ENCODE measurements at places on chromosomes 3 and 15. TPM values are rescaled to one million over a fixed set of nuclear protein-coding genes. Genes with fewer than 3 reads are reported as not detected.

RPS27L gene
- total RNA-seq, result 221 TPM

SPTBN5 gene
- total RNA-seq, result 0.39 TPM

TM6SF1 gene
- total RNA-seq, result 0.78 TPM

SLC28A2 gene
- total RNA-seq, result not detected

CKMT1A gene
- total RNA-seq, result not detected

SORD gene
- 23.1 TPM for total RNA-seq

PRKCD gene
- total RNA-seq, result 27.3 TPM

ATG3 gene
- total RNA-seq, result 80.4 TPM

DCLK3 gene
- total RNA-seq, result not detected

- H3K4me3 ChIP-seq, result no peak overlapping the region
- no peak for DNase-seq
- H3K36me3 ChIP-seq, result no peaks in the 10 kb centered on the region
- no peak overlapping the region for H3K27ac ChIP-seq
Measured at GRCh38 chr3:187572441-187572840, 97.8 kb downstream of the SST start.

DNA sequence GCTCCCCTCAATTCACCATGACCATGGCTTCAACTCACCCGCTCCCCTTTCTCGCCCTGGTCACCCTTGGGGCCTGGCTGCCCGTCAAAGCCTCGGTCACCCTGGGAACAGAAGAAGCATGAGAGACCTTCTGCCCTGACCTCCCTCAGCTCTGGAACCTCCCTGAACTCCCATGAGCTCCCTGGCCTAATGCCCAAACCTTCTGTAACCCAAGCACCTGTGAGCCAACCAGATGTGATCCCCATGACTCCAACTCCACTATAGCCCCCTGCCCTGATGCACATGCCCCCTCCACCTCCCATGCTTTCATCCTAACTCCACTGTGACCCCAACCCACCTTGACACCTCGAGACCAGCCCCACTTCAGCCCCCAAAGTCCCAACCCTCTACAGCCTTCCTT lies 3.5 kb upstream of the UCN2 start:
- no peaks in the 10 kb centered on the region for H3K36me3 ChIP-seq
- no peak for DNase-seq
- H3K4me3 ChIP-seq, result no peak overlapping the region
- H3K27ac ChIP-seq, result no peak overlapping the region

DNA sequence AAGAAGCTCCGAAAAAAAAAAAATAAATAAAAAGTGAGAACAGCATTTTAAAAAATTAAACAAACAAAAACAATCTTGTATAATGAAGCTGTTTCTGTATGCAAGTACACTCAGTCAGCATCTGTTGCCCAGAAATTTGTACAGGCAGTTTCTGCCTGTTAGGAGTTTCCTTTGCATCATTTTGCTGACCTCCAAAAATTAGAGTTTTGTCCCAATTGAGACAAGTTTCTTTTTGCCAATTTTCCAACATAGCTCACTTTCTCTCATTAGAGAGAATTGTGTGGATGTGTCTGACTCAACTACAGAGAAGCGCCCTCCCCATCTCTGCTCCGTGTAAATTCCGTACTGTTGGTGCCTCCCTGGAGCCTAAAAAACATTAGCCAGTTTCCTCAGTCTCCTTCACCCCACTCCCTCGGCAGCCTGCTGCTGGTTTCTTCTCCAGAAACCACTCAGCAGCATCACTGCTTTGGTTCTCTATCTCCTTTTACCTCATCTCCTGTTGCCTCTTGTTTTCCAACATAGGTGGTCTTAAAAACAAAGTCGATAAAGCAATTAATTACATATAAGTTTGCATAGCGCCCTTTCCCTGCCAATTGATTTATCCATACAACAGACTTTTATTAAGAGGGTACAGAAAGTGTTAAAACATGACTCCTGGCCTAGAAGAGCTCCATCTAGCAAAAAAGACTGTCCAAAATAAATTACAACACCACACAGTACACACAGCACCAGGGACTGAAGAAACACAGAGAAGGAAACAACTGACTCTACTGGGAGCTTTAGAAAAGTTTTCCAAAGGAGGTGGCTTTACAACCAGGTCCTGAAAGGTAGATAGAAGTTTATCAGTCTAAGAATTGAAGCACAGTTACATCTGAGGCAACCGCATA lies 286.7 kb downstream of the SHOX2 start:
- H3K27me3 ChIP-seq, result no peaks in the 10 kb centered on the region
- no peaks in the 10 kb centered on the region for H3K4me1 ChIP-seq
- no peak overlapping the region for H3K4me3 ChIP-seq
- no peaks in the 10 kb centered on the region for H3K36me3 ChIP-seq
- H3K27ac ChIP-seq, result no peak overlapping the region

- no peak for DNase-seq
- peaks cover 17% of the 10 kb centered on the region for H3K4me1 ChIP-seq
- no peaks in the 10 kb centered on the region for H3K27me3 ChIP-seq
- no peak overlapping the region for H3K4me3 ChIP-seq
Measured at GRCh38 chr15:66720206-66721010, 18.4 kb downstream of the SMAD6 start.

DNA sequence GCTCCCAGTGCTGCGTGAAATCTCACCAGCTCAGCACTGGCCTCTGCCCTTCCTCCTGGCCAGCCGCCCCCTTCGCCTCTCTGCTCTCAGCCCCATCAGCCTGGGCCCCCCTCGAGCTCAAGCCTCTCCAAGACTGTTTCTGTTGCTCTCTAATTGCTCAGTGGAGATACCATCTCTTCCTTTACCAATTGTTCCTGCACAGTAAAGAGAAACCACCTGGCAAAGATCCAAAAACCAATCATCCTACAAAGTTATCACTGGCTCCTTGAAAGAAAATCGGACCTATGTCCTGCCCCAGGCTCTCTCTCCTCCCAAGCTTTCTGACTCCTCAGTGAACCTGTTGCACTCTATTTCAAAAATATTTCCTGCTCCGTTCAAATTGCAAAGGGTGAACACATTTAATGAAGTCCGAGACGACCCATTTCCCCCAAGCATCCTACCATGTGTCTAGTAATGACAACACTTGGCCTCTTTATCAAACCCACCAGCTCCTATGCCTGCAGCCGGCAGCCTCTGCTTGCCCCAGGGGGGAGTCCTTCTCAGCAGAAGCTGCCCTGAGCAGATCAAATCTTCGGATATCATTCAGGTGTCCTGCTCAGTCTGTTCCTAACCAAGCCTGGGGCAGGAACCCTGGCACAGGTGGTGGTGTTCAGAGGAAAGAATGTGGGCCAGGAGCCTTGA lies 53.7 kb upstream of the FAM174B start:
- H3K4me1 ChIP-seq, result no peaks in the 10 kb centered on the region
- no peak for DNase-seq
- H3K27me3 ChIP-seq, result peaks cover 3% of the 10 kb centered on the region
- H3K27ac ChIP-seq, result no peak overlapping the region
- H3K36me3 ChIP-seq, result no peaks in the 10 kb centered on the region

DNA sequence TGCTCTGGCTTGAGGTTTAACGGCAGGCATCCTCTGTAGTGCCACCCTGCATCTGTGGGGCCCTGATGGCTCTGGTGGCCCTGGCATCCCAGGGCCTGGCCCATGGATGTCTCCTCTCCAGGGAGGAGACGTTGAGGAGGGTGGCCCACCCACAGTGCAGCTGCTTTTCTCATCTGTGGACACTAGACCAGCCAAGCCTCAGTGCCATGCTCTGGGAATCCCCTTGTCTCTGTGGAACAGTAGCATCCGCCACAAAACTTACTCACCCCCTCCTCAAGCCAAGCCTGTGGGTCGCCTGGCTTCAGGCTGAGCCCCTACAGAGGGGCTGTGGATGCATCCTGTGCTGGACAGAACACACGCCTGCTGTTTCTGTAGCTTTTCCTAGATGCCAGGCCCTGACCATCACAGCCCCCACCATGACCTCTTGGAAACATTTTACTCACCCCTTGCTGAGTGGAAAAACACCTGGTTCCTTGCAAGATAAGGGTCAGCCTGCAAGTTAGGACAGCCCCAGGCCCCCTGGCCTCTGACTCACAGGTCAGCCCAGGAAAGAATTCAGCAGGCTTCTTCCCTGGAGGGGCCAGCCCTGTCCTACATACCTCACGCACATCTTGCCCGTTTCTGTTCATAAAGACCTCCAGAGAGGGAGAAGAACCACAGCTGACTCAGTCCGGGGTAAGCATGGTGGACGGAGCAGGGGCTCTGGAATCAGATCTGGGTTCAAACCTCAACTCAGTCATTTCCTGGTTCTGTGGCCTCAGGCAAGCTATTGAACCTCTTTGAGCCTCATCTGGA lies 19.0 kb downstream of the PAK6 start:
- DNase-seq, result no peak
- peaks cover 7% of the 10 kb centered on the region for H3K27me3 ChIP-seq
- H3K36me3 ChIP-seq, result no peaks in the 10 kb centered on the region
- H3K4me3 ChIP-seq, result no peak overlapping the region
- peaks cover 7% of the 10 kb centered on the region for H3K4me1 ChIP-seq

GRCh38 chr3:37163262-37164015 lies 10.9 kb downstream of the LRRFIP2 start:
- no peaks in the 10 kb centered on the region for H3K36me3 ChIP-seq
- H3K27ac ChIP-seq, result no peak overlapping the region
- H3K27me3 ChIP-seq, result no peaks in the 10 kb centered on the region
- peaks cover 14% of the 10 kb centered on the region for H3K4me1 ChIP-seq

DNA sequence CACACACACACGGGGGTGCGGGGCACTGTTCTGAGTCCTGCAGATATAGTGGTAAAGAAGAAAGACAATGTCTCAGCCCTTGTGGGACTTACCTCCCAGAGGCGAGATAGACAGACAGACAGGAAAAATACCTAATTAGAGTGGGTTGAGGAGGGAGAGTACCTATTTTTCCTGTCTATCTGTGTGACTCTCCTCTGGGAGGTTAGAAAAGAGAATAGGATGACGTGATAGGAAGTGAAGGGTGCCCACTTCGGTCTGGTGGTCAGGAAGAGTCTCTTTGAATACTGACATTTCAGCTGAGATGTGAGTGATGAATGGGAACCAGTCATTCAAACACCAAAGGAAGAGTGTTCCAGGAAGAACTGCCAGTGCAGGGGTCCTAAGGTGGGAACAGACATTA lies 4.1 kb upstream of the APOD start:
- DNase-seq, result no peak
- no peaks in the 10 kb centered on the region for H3K36me3 ChIP-seq

GRCh38 chr15:45497261-45497660 lies 25.3 kb downstream of the SLC30A4 start:
- H3K27ac ChIP-seq, result no peak overlapping the region
- H3K4me3 ChIP-seq, result no peak overlapping the region
- H3K36me3 ChIP-seq, result no peaks in the 10 kb centered on the region
- DNase-seq, result no peak

DNA sequence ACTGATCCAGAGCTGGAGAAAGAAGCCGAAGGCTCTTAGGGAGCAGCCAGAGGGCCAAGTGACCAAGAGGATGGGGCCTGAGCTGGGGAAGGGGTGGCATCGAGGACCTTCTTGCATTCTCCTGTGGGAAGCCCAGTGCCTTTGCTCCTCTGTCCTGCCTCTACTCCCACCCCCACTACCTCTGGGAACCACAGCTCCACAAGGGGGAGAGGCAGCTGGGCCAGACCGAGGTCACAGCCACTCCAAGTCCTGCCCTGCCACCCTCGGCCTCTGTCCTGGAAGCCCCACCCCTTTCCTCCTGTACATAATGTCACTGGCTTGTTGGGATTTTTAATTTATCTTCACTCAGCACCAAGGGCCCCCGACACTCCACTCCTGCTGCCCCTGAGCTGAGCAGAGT lies 9.5 kb downstream of the CHRD start:
- no peak overlapping the region for H3K4me3 ChIP-seq
- H3K27ac ChIP-seq, result no peak overlapping the region
- no peak for DNase-seq
- no peaks in the 10 kb centered on the region for H3K36me3 ChIP-seq
- no peaks in the 10 kb centered on the region for H3K27me3 ChIP-seq

DNA sequence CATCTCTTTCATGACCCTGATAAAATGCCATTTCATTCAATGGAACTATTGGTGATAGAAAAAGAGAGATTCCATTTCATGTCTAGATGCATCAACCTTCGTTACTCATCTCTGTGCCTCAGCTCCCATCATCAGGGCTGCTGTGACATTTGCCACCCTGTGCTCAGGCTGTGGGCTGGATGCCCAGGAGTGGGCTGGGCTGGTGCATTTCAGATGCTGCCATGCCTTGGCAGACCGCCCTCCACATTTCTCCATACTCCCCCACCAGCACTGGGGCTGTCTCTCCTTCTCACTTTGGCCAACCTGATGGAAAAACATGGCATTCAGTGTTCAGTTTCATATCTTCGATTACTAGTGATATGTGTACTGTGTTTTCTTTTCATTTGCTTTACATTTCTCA lies 59.1 kb downstream of the DNASE1L3 start:
- no peaks in the 10 kb centered on the region for H3K4me1 ChIP-seq
- no peak overlapping the region for H3K27ac ChIP-seq
- no peak overlapping the region for H3K4me3 ChIP-seq
- no peaks in the 10 kb centered on the region for H3K27me3 ChIP-seq
- DNase-seq, result no peak

DNA sequence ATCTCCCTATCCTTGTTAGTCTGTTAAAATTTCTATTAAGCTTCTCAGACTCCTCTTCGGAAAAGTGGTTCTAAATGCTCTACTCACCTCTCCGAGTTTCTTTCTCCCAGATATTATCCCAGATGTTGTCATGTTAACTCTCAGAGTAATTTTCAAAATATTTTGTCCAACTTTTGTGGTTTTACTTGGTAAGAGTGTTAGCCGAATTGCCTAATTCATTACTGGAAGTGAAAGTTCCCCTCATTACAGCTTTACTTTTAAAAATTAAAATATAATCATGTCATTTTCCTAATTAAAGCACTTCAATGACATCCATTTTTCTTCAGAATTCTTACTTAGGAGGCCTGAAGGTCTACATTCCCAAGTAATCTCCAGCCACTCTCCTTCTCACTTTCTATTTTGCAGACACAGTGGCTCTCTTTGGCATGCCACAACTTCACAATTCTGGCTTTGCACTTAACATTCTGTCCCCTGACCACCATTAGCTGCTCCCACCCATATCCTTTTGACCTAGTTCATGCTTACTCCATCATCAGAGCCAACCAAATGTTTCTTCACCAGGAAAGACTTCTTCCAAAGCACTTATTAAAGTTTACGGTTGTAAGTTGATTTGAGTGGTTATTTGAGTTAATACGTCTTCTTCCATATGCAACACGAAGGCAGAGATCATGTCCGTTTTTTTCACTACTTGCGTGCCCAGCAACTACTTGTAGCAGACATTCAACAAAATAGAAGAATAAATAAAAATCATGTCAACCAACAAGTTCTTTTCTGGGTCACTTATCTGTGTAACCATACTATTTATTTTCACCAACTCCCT lies 10.2 kb upstream of the TIPARP start:
- H3K27ac ChIP-seq, result no peak overlapping the region
- no peaks in the 10 kb centered on the region for H3K27me3 ChIP-seq
- no peaks in the 10 kb centered on the region for H3K36me3 ChIP-seq
- H3K4me1 ChIP-seq, result peaks cover 20% of the 10 kb centered on the region
- no peak overlapping the region for H3K4me3 ChIP-seq

DNA sequence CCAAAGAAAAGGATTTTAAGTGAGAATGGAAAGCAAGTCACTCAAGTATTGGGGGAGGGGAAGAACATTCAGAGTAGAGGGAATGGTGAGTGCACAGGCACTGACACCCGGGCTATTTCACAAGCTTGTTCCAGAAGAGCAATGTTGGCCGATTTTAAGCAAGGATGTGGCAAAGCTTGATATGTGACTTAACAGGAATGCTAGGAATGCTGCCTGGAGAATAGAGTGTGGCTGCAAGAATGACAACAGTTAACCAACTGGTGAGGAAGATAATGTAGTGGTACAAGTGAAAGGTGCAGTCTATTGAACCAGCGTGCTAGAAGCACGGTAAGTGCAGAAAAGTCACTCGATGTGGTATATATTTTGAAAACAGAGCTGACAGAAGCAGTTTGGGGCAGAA lies 6.2 kb upstream of the CCDC80 start:
- no peak overlapping the region for H3K4me3 ChIP-seq
- no peak for DNase-seq
- peaks cover 10% of the 10 kb centered on the region for H3K4me1 ChIP-seq
- no peaks in the 10 kb centered on the region for H3K36me3 ChIP-seq
